ENCODE measurements at places on chromosomes 2 and 18.

GRCh38 chr18:27473318-27473717, 288.2 kb upstream of the CHST9 start:
- DNase-seq, result no peak

DNA sequence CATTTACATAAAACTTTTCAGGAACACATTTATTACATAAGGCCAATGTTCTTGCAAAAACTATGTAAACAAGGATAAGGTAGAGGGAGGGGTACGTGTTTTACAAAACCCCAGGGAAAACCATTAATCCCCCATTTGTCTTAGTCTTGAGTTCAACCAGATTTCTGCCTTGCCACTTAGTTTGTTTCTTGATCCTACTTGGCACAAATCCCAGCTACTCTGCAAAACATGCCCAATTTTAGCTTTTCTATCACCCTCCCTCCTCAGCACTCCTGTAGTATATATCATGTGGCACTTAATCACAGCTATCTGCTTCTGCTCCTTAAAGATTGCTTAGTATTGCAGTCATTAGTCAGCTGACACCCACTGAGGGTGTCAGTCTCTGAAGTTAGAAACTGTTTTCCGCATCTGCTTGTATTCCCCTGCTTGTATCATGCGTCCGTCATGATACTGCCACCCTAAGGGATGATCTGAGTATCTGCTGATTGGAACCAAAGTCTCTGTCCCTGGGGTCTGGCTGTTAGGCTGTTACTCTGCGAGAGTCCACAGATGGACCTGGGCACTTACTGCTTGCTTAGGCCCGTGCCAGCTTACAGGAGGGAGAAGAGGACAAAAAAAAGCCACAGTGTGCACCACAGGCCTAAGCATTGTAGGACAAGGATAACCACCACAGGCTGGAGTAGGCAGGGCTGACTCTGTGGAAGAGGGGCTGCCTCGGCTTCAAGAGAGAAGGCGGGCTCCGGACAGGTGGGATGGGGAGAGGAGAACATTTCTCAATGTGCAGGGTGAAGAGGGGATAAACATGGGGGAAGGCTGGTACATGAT, 82.2 kb downstream of the EPAS1 start:
- no peak for DNase-seq

GRCh38 chr2:23536326-23536725, 151.3 kb downstream of the KLHL29 start:
- no peak for DNase-seq

- DNase-seq, result no peak
These were observed 24.0 kb downstream of the KIF1A start for GRCh38 chr2:240795916-240796510.

DNA sequence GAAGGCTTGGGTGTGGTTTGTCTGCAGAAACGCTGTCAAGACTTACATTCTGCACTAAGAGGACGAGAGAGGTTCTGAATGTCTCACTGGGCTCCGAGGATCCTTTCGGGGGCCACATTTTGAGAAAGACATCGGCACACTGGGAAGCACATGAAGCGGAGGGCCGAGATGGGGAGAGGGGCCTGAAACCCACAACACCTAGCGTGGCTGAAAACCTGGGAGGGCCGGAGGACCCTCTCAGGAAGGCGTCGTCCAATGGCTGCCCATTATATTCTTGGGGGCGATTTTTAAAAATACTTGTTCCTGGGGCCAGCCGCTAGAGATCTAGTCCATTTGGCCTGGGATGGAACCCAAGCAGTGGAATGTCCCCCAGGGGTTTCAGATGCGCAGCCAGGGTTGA, 229.6 kb downstream of the GBX2 start:
- no peak for DNase-seq

- DNase-seq, result no peak
These were observed 117.3 kb downstream of the MSH2 start for GRCh38 chr2:47520302-47520630.

DNA sequence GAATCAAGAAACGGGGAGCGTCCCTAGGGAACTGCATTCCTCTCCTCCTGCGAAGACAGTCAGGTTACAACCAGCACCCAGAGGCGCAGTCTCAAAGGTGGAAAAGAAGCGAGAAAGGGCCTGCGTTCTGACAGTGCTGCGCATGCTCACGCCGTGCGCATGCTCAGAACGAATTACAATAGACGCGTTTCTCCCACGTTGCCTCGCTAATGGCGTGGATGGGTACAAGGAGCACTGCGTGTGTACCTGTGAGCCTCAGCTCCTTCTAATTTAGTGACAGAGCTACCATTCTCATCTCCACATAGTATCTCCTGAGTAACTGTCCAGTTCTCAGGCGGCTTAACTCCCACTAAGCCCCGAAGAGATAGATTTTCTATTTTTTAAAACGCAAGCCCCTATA, 448.8 kb downstream of the TXNL1 start:
- no peak for DNase-seq

DNA sequence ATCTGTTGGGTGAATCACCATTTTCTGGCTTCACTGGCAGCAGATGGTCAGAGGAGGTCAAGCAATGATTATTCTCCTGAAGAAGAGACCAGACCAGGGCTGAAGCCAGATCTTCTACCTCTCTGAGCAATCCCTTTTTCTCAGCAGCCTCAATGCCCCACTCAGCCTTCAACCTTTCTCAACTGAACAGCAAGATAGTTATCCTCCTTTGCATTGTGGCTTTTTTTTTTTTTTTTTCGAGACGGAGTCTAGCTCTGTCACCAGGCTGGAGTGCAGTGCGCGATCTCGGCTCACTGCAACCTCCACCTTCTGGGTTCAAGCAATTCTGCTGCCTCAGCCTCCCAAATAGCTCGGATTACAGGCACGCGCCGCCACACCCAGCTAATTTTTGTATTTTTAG, 50.5 kb downstream of the ZFP36L2 start:
- no peak for DNase-seq

DNA sequence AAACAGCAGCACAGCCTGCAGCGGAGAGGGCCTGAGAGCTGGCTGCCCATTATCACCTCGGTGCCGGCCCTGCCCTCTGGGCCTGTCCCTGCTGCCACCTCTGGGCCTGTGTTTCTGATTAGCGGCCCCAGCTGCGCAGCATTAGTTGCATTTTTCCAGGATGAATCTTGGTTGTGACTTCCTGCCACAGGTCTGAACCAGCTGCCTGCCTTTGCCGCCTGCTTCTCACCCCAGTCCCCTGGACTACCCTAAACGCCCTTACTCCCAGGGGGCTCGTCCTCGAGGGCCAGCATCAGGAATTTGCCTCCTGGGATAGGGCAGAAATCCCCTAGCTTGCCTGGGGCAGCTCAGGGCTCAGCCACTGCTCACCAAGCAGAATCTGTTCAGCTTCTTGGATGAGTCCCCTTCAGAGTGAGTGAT, 342.8 kb downstream of the DYSF start:
- no peak for DNase-seq

DNA sequence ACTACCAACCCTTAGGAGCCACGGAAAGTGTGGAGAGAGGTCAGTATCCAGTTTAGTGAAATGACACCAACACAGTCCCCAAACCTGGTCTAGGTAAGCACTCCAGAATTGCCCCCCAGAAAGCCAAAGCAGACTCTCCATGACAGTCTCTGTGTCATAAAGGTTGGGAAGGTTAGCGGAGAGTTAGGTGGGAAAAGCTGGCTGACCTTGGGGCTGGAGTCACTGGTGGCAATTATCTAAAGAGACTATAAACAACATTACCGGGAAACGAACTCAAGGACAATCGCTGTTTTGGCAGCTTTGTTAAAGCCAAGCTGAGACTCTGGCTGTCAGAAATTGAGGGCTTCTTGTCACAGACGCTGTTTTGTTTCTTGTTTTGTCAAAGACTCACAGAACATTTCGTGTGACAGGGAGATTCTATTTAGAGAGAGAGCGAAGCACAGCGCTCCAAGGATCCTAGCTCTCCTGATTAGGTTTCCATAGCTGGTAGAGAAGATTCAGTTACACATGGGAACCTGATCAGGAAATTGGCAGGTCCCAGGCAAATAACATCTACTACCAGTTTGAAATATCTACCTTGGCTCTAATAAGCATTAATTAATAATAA, 111.3 kb downstream of the LNPK start:
- no peak for DNase-seq

DNA sequence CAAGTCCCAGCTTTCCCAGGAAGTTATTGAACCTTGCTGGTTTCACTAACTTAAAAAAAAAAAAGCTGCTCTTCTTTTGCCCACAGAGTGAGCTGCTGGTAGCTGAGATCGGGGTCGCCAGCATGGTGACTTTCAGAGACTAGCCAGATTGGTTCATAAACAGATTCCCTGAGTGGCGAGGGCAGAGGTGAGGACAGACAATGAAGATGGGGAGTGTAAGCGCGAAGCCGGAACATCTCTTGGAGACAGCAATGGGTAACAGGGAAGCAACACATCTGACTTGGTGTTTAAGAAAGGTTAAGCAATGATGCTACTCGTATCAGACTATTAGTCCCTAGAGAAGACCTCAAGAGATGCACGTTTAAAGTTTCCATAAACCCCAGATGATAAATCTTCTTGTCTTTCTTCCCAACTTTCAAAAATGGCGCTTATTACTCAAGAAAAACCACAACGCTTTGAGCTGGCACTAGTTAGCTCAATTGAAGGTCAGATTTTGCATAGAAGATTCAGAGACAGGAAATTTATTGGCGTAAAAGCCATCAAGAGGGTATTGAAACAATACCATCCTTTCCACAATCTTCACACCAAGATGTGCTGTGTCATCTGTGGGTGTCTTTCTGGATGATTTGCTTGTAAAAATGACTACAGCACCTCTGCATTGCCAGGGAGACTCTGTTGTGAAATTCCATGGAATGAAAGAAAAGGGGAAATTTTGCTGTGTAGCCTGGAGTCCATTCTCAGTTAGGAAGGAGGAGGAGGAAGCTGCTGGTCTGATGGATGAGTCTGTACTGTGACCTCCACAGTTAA, 193.1 kb upstream of the CXCR4 start:
- no peak for DNase-seq

DNA sequence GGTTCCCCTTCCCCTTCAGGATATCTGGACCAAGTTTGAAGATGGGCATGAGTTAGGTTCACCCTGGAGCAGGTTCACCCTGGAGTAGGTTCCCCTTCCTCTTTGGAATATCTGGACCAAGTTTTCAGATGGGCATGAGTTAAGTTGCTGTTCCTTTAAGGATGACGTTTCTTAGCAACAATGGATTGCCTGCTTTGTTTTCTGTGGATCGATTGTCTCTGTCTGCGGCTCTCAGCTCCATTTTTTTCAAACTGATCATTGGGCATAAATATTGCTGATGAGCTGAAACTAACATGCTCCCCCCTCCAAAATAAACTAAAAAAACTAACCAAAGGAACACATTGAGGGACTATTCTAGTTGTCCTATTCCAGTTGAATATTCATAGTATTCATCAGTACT, 149.5 kb downstream of the SPP2 start:
- DNase-seq, result no peak

- no peak for DNase-seq
These were observed 36.8 kb upstream of the C2orf74 start for GRCh38 chr2:61125123-61125710.

DNA sequence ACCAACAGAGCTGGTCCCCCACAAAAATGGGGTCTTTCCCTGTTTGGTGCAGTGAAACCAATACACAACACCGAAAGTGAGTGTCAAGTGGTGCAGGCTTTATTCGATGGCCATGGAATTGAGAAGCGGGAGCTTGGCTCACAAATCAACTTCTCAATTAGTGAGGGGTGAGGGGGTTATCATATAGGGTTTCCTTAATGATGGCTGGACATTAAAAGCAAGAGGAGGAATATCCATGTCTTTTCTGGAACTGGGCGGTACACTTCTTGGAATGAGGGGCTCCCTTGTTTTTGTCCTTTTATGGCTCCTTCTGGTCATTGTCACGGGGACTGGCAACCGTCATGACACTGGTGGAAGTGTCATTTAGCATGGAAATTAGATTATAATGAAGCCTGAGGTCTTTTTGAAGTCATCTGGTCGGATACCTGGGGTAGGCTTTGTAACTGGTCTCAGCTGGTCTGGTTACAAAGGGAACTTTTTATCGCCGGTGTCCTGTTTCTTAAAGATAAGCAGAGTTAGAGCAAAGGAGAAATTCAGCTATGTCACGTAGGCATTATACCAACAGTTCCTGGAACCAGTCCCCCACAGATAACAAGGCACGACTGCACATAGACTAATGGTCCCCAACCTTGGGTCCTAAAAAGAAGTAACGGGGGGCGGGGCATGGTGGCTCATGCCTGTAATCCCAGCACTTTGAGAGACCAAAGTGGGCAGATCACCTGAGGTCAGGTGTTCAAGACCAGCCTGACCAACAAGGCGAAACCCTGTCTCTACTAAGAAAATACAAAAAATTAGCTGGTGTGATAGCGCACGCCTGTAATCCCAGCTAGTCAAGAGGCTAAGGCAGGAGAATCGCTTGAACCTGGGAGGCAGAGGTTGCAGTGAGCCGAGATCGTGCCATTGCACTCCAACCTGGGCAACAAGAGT, 93.5 kb upstream of the NDUFV2 start:
- DNase-seq, result peak; percentile 30

- no peak for DNase-seq
These were observed 92.4 kb downstream of the NCK2 start for GRCh38 chr2:105836840-105837692.

DNA sequence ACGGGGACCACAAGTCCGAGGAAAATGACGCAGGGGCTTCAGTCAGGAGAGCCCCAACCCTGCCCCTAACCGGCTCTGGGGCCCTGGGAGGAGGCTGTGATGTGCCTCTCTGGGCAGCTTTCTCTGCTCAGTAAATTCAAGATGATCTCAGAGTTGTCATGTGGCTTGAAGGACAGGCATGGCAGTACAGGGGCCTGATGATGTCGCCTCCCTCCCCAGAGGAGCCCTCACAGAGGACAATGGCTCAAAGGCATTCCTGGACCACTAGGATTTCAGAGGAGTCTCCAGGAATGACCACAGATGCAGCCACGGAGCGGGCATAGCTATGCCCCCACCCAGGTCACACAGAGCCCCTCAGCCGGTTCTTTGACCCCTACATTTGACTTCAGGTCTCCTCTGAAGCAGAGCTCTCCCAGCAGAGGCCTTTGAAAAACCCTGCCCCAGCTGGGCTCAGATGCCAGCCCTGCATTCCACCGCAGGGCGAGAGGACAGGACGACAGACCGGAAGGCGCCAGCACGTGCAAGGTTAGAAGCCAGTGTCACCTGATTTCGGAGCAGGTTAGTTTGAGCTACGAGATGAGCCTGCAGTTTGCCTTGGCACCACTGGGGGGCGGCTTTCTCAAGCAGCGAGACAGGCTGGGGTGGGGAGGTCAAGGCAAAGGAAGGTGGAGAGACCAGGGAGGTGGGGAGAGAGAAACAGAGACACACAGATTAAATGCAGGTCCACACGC, 39.2 kb downstream of the BIN1 start:
- DNase-seq, result peak; percentile 73

- DNase-seq, result no peak
These were observed 22.7 kb downstream of the FAM124B start for GRCh38 chr2:224379172-224379571.
